ENCODE measurements at places on chromosomes 3 and 15.

GRCh38 chr3:125033135-125033534 lies 22.7 kb downstream of the HEG1 start:
- no peak for DNase-seq

- DNase-seq = no peak
Observed at GRCh38 chr3:44612678-44613077, 12.2 kb upstream of the ZNF197 start.

GRCh38 chr15:51193526-51193925 lies 98.8 kb upstream of the TNFAIP8L3 start:
- DNase-seq = no peak

GRCh38 chr3:93910097-93910496 lies 63.6 kb downstream of the PROS1 start:
- no peak for DNase-seq

- no peak for DNase-seq
Observed at GRCh38 chr3:181915551-181915950, 203.8 kb downstream of the SOX2 start.

DNA sequence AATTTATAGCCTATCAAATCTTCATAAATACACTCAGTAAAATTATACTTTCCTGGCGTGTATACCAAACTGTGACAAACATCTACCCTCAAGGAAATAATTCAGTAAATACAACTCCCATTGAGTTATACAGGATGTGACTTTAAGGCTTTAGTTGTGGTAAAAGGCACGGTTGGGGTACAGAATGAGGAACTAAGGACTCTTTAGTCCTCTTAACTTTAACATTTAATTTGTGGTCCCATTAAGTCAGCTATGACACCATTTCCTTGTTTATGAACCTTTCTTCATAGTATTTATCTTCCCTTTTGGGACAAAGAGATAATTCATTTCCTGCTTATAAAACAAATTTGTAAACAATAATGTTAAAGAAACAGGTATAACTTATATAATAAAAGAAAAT lies 30.2 kb downstream of the IFT80 start:
- DNase-seq = no peak

- DNase-seq = no peak
Observed at GRCh38 chr3:140712301-140712700, 34.4 kb downstream of the TRIM42 start.

DNA sequence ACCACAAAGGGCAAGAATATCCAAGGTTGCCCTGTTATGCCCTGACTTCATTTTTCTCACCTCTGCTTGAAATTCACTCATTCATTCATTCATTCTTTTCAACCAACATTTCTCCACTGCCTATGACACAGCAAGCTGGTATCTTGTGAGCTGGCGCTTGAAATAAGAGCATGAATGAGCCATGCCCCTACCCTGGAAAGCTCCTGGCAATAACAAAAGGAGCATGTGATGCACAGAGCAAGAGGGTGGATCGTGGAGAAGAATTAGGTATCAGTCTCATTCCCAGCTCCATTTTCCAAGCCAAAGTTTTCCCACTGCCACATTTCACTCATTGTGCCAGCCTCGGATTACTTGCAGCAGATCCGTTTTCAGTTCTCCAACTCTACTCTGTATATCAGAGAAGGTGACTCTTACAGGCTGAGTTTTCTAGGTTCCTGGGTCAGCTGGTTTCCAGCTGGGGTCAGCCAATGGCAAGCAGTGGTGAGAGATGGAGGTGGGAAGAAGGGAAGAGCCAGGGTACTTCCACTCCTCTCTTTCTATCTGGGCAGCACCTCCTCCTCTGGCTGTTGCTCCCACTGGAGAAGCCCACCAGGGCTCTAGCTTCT lies 144.8 kb downstream of the SUCLG2 start:
- DNase-seq = no peak

- DNase-seq = no peak
Observed at GRCh38 chr3:58065700-58066167, 57.5 kb downstream of the FLNB start.

- DNase-seq = no peak
Observed at GRCh38 chr3:95613993-95614392, 1200.4 kb upstream of the EPHA6 start.

DNA sequence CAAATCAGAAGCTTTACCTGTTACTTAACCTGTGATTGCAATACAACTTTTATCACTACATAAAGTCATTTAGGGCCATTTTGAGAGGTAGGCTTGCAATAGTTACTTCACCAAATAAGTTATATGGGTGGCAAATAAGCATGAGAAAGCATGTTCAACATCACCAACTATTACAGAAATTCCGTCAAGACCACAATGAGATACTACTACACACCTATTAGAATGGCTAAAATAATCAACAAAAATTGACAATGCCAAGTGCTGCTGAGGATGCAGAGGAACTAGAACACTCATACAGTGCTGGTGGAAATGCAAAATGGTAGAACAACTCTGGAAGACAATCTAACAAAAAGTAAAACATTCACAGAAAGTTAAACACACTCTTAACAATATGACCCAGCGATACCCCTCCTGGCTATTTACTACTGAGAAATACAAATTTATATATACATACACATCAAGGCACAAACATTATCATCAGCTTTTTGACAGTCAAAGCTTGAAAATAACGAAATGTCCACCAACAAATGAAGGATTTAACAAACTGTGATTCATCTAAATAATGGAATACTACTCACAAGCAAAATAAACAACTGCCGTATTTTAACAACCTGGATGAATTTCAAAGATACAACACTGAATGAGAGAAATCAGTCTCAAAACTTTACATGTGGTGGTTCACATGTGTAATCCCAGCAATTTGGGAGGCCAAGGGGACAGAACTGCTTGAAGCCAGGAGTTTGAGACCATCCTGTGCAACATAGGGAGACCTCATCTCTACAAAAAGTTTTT lies 82.9 kb downstream of the MYO9A start:
- no peak for DNase-seq

- DNase-seq = no peak
Observed at GRCh38 chr3:42369304-42369703, 41.1 kb downstream of the LYZL4 start.

DNA sequence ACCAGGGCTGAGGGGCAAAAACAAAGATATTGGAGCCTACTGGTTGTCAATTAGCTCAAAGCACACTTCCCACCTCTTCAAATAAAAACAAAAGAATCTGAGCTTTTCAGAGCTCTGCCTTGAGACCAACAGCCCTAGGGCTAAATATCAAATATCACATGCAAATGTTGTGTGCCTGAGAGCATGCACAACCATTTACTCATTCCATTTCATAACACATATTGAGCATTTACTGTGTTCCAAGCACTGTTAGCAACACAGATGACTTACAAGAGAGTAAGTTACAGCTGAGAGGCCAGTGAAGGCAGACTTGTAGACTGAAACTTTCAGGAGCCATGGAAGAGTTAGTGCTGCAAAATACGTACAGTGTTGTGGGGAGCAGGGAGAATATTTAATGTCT lies 222.4 kb downstream of the CPNE4 start:
- DNase-seq = no peak

DNA sequence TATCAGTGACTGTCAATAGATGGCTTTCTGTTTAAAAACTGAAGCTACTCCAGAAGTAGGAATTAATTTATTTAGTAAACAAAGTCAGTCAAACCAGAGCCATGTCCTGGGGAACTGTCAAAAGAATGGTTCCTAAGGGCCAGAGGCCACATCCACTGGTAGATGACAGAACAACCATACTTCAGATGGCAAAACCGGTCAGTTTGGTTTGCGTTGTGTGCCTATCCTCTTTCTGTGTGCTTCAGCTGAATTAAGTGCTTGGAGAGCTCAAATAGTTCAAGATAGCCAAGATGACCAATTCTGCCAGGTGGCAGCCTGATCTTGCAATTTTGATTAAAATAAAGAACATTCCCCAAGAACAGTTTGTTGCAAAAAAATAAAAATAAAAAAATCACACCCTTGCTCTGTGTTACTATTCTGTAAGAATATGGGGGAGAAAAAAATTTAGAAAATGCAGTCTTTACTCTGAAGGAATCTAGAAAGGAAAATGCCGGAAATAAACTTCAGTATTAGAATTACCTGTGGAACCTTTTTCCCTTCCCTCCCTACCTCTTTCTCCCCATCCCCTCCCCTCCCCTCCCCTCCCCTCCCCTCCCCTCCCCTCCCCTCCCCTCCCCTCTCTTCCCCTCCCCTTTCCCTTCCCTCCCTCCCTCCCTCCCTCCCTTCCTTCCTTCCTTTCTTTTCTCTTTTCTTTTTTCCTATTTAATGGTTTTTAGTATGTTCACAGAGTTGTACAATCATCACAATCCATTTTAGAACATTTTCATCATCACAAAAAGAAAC lies 2.5 kb downstream of the MAP3K13 start:
- no peak for DNase-seq

GRCh38 chr15:80424381-80424780 lies 20.2 kb downstream of the ARNT2 start:
- no peak for DNase-seq

DNA sequence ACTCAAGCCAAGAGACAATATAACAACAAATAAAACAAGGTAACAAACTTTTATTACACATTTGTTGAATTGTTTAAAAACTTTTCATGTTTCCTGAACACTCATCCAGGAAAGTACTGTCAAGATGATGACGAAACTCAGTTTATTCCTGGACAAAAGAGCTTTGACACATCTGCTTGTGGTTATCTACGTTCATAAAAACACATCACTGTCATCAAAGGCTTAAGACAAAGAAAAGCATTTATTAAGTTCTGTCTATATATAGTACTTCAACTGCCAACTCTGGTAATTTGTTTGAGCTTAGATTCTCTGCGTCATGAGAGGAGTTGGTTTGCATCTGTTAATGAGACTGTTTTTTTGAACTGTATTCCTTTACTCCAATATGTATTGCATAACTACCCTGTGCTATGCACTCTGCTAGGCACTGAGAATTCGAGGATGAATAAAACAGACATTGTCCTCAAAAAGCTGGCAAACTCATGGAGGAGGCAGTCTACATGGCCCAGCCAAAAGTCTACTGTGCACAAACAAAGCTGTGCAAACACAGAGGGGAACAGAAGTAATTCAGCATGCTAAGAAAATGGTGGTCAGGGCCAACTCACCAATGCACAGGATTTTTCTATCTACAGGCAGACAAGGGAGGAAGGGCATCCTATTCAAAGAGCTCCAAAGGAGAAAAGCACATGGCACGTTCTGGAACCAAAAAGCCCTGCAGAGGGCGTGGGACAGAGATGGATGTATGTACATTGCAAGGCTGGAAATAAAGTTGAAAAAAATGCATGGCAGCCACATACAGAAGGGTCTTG lies 21.5 kb downstream of the PLD1 start:
- DNase-seq = no peak
